ENCODE measurements at places on chromosomes 16 and 17. TPM values are rescaled to one million over a fixed set of nuclear protein-coding genes. Genes with fewer than 3 reads are reported as not detected.
A peak's percentile ranks its signal among the peaks of the same experiment; 100 is the strongest.

Gene CCL8
- total RNA-seq: 1.5 TPM

Gene SHMT1
- total RNA-seq: 27.8 TPM

GRCh38 chr16:17448640-17449638 is 21.8 kb downstream of the XYLT1 start:
- peak; percentile 73 for DNase-seq

GRCh38 chr16:72241930-72242329 is 70.0 kb upstream of the PMFBP1 start:
- DNase-seq: no peak

DNA sequence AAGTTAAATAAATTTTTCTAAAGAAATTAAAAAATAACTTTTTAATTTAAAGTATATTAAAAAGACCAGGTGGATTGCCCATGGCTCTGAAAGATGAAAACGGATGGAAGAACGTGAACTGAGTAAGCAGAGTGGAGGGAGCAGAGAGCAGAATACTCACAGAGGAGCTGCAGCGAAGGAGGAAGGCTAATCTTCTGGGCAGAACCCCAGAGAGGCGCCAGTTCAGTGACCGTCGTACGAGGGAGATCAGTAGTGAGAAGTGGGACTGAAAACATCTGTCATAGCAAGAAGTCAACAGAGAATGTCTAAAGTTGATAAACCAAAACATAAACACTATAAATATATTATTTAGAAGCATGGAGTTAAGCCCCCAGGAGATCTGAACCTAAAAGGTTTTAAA is 34.9 kb downstream of the UBE2G1 start:
- no peak for DNase-seq

GRCh38 chr17:33871720-33872540 is 383.2 kb upstream of the CCL2 start:
- no peak for DNase-seq

DNA sequence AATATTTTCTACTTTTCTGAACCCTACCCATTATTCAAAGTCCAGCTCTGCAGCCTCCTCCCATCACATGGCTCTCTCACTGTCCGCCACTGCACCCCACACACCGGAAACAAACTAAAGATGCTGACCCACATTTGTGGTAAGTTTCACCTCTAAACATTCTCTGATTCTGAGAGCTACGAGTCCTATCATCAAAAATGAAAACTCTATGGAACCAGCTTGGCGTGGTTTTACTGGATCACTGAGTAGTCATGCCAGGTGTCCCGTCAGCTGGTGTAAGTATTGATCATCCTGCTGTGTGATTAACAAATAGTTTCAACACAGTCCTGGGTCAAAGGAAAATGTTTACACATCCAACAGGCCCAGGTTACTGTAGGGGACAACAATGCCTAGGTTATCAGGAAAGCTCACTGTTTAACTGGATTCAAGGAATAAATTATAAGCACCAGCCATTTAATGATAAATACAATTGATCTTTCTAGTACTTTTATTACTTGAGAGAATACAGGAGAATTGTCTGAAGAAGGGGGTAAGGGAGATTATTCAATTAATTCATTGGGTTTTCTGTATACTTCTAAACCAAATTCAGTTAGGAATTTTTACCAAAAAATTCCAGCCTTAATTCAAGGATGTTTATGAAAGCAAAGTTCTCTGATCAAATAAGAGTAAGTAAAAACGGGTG is 33.9 kb downstream of the CYTH1 start:
- no peak for DNase-seq

- no peak for DNase-seq
These were observed 7.1 kb upstream of the ABCC12 start for GRCh38 chr16:48162839-48163410.

Measured in upper lobe of right lung (tissue), 1 donor.